ENCODE measurements at places on chromosomes 5 and 9.

GRCh38 chr5:57338068-57338867 is 144.3 kb downstream of the ACTBL2 start:
- DNase-seq: peak; percentile 82

DNA sequence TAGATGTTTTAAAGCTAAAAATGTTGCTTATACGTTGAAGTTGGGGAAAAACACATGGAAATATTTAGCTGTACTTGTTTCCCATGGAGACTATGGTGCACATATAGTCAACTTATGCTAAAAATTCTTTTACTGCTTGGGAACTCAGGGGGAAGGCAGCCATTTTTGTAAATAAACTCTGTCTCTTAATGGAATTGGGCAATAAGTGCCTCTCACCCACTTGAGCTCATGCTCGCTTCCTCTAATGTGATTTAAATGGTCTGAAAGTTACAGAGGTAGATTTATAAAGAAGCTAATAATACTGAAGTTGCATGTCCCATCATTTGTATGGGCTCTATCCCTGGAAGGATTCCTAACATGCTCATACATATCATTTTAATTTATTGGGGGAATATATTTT is 523.8 kb downstream of the RASEF start:
- no peak for DNase-seq

DNA sequence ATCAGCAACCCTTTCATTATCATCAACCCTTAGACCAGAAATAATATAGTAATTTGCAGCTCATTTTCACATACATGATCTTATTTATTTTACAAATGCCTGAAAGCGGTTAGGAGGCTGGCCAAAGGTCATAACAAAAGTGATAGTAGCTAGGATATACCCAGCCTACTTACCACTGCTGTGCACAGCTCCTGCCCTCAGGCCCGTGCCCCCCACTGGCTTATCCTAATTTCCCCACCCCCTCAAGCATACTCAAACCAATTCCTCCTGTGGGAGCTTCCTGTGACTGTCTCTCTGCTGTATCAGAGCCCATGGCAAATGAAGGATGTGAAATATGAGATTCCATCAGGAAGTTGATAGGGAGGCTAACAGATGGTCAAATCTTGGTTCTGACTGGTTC is 14.8 kb downstream of the FAM219A start:
- no peak for DNase-seq

DNA sequence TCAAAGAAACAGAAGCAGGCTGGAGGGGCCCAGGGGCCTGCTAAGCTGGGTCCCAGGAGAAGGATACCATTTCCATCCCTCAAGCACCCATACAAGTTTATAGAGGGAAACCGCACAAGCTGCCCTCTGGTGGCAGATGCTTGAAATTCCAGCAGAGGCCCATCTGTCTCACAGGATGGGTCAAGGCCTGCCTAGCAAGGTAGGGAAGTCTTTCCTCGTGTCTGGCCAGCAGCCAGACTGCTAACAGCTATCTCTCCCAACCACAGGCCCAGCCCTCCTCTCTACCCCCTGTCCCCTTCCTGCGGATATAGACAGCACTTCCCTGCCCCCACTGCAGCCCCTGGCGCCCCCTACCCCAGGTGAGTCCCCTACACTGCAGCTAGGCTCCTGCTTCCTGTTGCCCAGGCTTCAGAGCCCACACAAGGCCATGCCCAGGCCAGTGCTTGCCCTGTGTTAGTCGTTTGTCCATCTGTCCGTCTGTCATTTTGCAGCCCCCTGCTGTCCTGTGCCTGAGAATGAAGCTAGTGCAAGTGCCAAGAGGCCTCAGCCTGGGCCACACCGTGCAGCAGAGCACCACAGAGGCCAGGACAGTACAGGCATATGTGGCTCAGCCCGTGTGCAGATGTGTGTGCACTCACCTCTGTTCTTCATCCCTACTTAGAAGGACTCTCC is 26.2 kb downstream of the TCF7 start:
- peak; percentile 94 for DNase-seq

DNA sequence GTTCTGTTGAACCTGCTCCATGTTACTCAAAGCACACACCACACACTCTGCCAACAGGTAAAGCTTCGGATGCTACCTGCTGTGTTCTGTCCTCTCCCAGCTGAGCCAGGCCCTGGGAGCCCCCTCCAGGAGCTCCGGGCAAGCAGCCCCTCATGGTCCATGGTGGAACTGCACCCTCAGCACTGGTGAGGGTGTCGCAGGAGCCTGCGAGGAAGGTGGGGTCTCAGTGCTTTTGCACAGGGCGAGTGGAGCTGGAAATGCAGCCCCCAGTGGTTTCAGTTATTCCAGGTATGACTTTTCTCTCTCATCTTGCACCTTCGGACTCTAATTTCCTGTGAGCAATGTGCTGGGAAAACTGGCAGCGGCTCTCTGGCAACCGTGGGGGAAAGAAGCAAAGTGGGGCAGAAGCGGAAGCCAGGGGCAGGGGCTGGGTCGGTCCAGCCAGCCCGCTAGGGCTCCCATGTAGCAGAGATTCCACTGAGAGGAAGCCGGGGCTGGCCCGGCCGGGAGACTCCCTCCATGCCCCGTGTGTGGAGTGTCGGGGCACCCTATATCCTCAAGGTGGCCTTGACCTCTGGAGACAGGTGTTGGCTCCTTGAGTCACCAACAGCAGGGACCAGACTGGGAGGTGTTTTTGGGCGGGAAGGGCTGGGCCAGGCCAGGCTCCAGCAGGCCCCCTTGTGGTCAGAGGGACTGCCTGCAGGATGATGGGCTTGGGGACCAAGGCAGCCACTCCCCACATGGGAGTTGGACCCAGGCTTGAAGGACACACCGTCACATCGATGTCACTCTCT is 75.6 kb upstream of the PRSS3 start:
- DNase-seq: peak; percentile 65

GRCh38 chr9:14353222-14354056 is 39.5 kb upstream of the NFIB start:
- DNase-seq: peak; percentile 86

DNA sequence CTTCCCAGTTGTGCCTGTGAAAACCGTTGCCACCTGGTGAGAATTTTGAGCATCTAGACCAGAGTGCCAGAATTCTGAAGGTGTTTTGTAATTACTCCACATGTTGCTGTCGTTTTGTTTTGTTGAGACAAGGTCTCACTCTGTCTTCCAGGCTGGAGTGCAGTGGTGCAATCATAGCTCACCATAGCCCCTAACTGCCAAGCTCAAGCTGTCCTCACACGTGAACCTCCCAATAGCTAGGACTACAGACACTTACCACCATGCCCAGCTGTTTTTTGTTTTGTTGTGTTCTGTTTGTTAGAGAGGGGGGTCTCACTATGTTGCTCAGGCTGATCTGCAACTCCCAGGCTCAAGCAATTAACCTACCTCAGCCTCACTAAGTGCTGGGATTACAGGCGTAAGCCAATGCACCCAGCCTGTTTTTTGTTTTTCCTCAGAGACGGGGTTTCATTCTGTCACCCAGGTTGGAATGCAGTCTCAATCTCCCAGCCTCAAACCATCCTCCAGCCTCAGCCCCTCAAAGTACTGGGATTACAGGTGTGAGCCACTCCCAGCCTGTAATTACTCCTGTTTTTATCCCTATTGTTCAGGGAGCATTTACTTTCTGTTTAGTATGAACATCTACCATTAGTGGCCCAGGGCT is 121.1 kb upstream of the DMRT1 start:
- DNase-seq: no peak

- DNase-seq: no peak
Measured at GRCh38 chr9:99359336-99359735, 137.3 kb downstream of the SEC61B start.

DNA sequence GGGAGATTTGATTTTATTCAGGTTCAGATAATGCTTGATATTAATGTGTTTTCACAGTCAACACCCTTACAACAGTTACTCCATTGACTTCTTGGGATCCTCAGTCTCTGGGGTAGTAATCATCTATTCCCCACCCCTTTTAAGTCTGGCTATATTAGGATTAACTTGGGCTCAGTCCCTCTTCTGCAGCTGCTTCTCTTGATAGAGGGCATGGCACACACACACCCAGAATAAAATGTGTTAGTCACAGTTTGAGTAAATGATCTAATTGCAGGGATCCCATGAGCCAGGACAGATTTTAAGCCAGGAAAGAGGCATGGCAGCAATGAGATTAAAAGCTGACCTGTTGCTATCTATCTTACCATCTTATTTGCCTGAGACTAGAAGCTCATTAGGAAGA is 53.7 kb upstream of the VLDLR start:
- no peak for DNase-seq

DNA sequence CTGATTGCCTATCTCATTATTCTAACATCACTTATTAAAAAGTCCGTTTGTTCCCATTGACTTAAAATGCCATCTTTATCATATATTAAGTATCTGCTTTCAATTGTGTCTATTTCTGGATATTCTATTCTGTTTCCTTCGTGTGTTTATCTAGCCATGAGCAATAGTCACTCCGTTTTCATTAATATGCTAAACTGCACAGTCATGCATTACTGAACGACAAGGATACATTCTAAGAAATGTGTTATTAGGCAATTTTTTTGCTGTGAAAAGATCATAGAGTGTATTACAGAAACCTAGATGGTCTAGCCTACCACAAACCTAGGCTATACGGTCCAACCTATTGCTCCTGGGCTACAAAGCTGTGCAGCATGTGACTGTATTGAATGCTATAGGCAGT is 482.9 kb downstream of the IRX1 start:
- peak; percentile 17 for DNase-seq

GRCh38 chr9:130239363-130239695 is 26.2 kb upstream of the HMCN2 start:
- no peak for DNase-seq

DNA sequence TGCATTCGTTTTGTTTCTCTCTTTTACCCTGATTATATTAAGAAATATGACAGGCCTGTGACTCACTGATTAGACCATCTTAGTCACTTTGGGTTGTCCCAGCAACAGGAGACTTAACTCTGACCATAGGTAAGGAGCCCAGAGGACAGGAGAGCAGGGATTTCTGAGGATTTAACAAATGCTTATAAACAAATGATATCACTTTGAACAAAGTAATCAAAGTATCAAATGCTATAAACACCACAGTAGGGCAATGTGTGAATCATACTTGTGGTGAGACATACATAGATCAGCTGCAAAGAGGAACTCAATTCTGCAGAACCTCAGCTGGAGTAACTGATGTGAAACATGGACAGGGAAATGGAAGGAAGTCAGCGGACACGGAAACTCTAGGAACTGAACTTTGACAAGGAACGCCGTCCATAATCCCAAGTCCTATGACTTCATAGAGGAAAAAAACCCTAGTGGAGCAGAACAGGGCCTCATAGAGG is 190.6 kb upstream of the MSX2 start:
- DNase-seq: peak; percentile 70

GRCh38 chr9:134656334-134657006 is 14.9 kb downstream of the COL5A1 start:
- DNase-seq: no peak

DNA sequence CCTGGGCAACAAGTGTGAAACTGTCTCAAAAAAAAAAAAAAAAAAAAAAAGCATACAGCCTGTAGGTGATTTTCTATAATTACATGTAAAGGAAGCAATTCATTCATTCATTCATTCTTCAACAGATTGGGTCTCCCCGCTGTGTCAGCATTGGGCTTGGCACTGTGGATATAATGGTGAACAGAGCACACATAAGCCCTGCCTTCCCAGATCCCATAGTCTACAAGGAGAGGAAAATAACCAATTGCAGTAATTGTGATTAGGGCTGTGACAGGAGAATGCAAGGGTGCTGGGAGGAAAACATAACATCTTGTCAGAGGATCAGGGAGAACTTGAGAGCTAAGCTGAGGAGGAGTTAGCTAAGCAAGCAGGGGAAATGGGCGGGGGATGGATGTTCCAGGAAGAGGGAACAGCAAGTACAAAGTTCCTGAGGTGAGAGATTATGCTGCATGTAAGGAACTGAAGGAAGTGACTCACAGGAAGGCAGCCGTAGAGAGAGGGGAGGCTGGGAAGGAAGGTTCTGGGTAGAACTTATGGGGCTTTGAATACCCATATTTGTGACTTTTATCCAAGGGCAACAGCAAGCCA is 24.0 kb upstream of the KLF9 start:
- DNase-seq: peak; percentile 69

GRCh38 chr5:79488775-79489174 is 25.2 kb downstream of the HOMER1 start:
- DNase-seq: no peak

DNA sequence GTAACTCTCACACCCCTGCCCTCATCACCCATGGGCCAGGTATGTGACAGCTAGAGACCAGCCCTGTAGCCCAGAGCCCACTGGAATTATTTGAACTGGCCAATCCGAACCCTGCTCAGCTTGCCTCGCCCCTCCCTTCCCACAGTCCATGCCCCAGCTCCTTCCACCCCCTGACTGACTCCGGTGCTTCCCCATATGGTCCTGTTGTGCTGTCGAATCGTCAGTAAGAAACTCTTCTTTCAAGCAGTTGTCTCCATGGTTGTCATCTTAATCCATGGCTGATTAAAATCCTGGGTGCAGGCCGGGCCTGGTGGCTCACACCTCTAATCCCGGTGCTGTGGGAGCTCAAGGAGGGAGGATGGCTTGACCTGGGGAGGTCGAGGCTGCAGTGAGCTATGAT is 118.5 kb downstream of the COL23A1 start:
- DNase-seq: no peak

GRCh38 chr5:138990986-138991590 is 116.0 kb upstream of the LRRTM2 start:
- DNase-seq: no peak

DNA sequence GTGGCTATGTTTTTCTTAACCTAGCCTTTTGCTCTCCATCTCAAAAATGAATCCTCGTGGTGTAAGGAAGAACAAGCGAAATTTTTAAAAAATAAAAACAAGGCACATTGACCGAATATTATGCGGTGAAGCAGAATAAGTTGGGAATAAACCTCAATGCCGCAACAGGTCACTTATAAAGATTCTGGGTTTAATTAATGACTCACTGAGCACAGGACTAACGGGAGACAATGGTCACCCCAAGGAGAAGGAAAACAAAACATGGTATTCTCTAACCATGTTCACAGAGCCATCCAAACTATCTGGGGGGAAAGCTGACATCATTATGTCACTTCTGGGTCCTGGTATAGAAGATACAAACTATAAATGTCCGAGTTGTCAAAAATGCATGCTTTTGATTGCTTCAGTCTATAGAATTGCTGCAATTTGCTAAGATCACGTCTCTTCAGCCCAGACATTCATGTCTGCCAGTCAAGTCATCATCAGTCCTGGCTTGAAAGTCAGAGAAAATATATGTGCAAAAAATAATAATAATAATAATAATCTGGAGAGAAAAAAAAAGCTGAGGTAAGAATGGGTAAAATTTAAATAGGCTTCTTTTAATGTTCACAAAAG is 280.6 kb downstream of the NR2F1-AS1 start:
- no peak for DNase-seq

GRCh38 chr5:158159621-158160020 is 300.7 kb upstream of the CLINT1 start:
- DNase-seq: no peak

GRCh38 chr5:98927242-98927988 is 1.4 kb downstream of the CHD1 start:
- peak; percentile 79 for DNase-seq

GRCh38 chr5:94672746-94673145 is 54.3 kb downstream of the SLF1 start:
- DNase-seq: peak; percentile 15

- DNase-seq: no peak
Measured at GRCh38 chr9:115781070-115781736, 372.4 kb upstream of the PAPPA start.
